ENCODE measurements at places on chromosomes 4 and X. TPM values are rescaled to one million over a fixed set of nuclear protein-coding genes. Genes with fewer than 3 reads are reported as not detected.

F9 gene
- polyA plus RNA-seq, result not detected

MGAT4D gene
- polyA plus RNA-seq, result not detected

HHIP gene
- polyA plus RNA-seq, result not detected

SLC9B1 gene
- polyA plus RNA-seq, result 0.06 TPM

MAGEC2 gene
- polyA plus RNA-seq, result not detected

STARD8 gene
- polyA plus RNA-seq, result 1.2 TPM

ASB12 gene
- polyA plus RNA-seq, result not detected

HSFX3 gene
- not detected for polyA plus RNA-seq

CXCL11 gene
- polyA plus RNA-seq, result 0.15 TPM

FRMPD3 gene
- not detected for polyA plus RNA-seq

SHROOM2 gene
- not detected for polyA plus RNA-seq

EREG gene
- polyA plus RNA-seq, result 8.2 TPM

POU4F2 gene
- polyA plus RNA-seq, result not detected

TRIM60 gene
- polyA plus RNA-seq, result not detected

MAGEB17 gene
- polyA plus RNA-seq, result 0.08 TPM

BEX4 gene
- polyA plus RNA-seq, result 33.5 TPM

PNPLA4 gene
- 21.5 TPM for polyA plus RNA-seq

ARHGAP36 gene
- not detected for polyA plus RNA-seq

TLR10 gene
- 1.2 TPM for polyA plus RNA-seq

HSPA4L gene
- polyA plus RNA-seq, result 0.04 TPM

GAGE2A gene
- not detected for polyA plus RNA-seq

FUNDC1 gene
- 8.5 TPM for polyA plus RNA-seq

RTL3 gene
- not detected for polyA plus RNA-seq

NONO gene
- 111 TPM for polyA plus RNA-seq

CDX4 gene
- polyA plus RNA-seq, result not detected
